ENCODE measurements at places on chromosomes 12 and 14.

GRCh38 chr12:2541631-2542204 is 253.1 kb upstream of the FKBP4 start:
- no peaks in the 10 kb centered on the region for H3K36me3 ChIP-seq
- H3K4me3 ChIP-seq, result no peak overlapping the region
- no peak for DNase-seq
- H3K27me3 ChIP-seq, result no peaks in the 10 kb centered on the region

DNA sequence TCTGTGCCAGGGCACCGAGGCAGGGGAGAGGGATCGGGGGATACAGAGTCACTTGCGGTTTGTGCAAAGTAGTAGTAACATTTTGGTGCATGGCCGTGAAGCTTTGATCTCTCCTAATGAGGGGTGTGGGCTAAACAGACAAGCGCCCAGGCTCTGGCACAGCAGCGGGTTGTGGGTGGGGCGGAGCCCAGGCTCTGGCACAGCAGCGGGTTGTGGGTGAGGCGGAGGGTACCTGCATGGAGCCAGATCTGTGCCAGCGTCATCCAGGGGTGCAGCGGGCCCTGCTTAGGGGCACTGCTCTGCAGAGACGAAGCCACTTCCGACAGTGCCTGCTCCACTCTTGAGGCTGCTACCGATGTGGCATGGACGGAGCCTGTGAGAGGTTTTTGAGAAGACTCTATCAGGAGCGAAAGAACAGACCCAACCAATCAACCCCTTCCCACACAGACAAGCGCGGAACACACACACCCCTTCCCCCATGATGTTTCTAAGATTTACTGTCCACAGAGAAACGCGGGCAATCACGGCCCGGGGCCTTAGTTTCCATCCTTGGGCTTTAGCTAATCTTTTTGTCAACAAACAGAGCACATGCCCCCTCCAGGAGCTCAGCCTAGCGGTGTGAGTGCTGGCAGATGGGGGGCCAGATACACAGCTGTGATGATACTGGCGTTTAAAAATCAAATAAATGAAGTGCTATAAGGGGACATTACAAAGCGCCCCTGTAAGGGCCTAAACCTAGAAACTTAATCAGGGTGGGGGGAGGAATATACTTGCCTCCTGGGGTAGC is 196.6 kb downstream of the CALM1 start:
- no peak overlapping the region for H3K27ac ChIP-seq
- DNase-seq, result no peak
- H3K36me3 ChIP-seq, result no peaks in the 10 kb centered on the region
- H3K4me1 ChIP-seq, result no peaks in the 10 kb centered on the region
- no peak overlapping the region for H3K4me3 ChIP-seq

DNA sequence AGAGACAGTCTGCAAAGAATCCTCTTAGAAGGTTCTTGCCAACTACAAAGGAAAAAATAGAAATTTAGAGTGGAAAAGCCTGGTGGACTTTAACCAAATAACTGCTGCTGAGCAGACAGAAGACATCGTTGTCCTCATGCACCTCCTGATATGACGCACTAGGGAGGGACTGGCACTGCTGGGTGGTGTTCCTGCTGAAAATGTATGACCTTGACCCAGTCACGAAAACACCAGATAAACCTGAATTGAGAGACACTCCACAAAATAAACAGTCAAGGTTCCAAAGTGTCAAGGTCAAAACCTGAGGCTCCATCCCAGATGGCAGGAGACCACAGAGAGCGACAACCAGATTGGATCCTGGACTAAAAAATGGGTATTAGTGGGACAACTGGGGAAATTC is 61.9 kb downstream of the CHGA start:
- no peak for DNase-seq
- H3K27ac ChIP-seq, result no peak overlapping the region
- H3K27me3 ChIP-seq, result no peaks in the 10 kb centered on the region
- no peak overlapping the region for H3K4me3 ChIP-seq

- H3K4me3 ChIP-seq, result no peak overlapping the region
- no peaks in the 10 kb centered on the region for H3K27me3 ChIP-seq
- DNase-seq, result no peak
- H3K4me1 ChIP-seq, result peaks cover 13% of the 10 kb centered on the region
- H3K27ac ChIP-seq, result no peak overlapping the region
Measured at GRCh38 chr12:110244829-110245228, 36.2 kb upstream of the ATP2A2 start.
